ENCODE measurements at places on chromosomes 6 and 20.

GRCh38 chr20:3646651-3647050 lies 16.5 kb downstream of the GFRA4 start:
- no peak for DNase-seq

- DNase-seq, result no peak
Measured at GRCh38 chr6:147820520-147820919, 312.0 kb downstream of the SAMD5 start.

DNA sequence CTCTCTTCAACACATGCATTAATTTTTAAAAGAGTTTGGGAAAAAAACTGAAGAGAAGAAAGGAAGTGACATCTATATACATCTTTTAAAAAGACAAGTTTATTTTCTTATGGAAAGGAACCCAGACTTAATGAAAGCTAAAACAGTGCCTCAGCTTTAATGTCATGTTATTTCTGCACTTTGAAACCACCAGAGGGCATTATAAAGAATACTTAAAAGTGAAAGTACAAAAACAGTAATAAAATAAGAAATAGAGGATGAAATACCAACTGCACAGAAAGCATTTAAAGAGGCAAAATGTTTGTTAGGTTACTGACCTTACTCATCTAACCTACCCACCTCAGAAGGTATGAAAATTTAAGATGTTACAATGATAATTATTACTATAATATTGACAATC lies 98.8 kb downstream of the HUS1B start:
- no peak for DNase-seq

DNA sequence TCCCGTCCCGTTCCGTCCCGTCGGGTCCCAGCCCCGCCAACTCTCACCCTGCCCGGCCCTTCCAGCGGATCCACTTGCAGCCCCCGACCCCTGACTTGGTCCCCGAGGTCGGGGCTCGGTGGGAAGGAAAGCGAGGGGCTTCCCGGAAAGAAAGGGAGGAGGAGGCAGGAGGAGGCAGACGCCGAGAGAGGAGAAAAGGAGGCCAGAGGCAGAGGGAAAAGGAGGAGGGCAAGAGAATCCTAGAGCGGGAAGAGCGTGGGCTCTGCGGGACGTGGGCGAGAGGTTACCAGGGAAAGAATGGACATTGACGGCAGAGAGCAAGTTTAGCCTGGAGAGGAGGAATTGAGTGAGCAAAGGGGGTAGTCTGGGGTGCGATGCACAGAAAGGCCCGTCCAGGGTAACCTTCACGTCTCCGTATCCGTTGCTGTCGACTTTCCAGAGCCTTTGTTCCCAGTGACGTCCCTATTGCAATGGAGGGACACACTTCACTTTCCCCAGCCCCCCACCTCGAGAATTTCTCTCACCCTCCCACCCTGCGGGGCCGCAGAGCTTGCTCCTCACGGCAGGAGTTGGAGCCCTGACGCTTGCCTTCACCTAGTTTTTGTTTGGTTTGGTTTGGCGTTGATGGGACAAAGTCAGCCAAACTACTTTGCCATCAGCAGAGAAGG lies 477 bp upstream of the MOXD1 start:
- DNase-seq, result no peak

DNA sequence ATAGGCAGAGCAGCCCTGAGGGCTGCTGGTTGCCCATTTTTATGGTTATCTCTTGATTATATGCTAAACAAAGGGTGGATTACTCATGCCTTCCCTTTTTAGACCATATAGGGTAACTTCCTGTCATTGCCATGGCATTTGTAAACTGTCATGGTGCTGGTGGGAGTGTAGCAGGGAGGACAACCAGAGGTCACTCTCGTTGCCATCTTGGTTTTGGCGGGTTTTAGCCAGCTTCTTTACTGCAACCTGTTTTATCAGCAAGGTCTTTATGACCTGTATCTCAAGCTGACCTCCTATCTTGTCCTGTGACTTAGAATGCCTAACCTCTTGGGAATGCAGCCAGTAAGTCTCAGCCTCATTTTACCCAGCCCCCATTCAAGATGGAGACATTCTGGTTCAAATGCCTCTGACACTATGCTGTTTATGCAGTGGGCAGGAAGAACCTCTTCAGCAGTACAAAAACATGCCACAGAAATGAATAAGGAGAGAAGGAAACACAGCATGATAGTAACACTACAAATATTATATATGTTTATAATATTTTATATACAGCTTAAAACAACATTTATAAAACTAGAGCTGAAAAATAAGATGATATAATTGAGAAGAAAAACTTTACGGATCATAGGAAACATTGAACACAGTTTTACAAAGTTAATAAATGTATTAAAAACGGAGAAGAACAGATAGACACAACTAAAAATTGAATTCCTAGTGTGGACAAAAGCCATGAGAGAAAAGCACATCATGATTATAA lies 58.9 kb upstream of the SAMD5 start:
- DNase-seq, result no peak

DNA sequence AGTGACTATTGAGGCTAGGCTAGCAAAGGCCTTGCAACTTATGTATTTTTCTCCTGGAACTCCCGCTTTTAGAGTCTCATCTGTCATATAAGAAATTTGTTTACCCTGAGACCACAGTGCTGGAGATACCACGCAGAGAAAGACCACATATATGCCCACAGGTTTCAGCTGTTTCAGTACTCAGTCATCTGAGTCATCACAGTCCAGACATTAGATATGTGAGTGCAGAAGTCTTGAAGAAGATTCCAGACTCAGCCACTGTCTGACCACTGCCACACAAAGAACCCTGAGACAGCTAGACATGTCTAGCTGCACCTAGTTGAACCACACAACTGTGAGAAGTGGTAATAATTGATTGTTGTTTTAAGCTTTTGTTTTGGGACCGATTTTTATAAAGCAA lies 648.3 kb downstream of the EPM2A start:
- peak; percentile 4 for DNase-seq

DNA sequence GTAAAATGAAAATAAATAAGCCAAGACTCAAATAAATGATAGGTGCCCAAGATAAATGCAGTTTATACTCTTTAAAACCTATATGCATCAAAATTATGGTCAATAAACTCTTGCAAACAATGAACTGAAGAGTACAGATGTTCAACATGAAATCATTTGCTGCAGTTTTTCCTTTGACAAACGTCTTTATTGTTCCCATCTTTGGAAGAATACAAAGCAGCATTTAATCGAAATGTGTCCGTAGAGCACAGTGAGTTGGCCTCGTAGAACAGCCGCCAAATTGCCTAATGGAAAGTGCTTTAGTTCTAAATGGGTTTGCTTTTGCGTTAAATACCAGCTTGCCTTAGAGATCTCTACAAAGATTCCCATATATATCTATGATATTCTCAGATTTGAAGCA lies 447.4 kb downstream of the PKHD1 start:
- DNase-seq, result no peak

- DNase-seq, result no peak
Measured at GRCh38 chr6:88377976-88378568, 211.9 kb upstream of the CNR1 start.

DNA sequence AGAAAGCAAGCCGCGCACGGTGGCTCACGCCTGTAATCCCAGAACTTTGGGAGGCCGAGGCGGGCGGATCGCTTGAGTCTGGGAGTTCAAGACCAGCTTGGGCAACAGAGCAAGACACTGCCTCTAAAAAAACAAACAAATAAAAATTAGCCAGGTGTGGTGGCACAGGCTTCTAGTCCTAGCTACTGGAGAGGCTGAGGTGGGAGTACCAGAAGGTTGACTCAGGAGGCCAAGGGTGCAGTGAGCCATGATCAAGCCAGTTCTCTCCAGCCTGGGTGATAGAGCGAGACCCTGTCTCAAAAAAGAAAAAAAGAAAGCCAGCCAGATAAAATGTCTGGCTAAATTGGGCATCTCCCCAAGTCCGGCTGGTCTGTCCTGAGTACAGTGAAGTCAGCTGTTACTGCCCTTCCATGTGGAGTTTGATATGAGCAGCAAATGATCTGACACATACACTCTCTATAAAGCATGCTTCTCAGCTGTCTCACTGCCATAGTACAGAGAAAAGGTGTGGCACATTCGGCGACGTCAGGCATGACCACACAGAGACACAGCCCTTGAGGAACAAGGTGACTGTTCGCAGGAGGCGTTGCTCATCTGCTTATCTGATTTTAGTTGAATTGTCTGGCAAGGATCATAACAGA lies 13.0 kb downstream of the CD83 start:
- DNase-seq, result no peak

- no peak for DNase-seq
Measured at GRCh38 chr6:9766240-9766915, 648.5 kb downstream of the TFAP2A start.

DNA sequence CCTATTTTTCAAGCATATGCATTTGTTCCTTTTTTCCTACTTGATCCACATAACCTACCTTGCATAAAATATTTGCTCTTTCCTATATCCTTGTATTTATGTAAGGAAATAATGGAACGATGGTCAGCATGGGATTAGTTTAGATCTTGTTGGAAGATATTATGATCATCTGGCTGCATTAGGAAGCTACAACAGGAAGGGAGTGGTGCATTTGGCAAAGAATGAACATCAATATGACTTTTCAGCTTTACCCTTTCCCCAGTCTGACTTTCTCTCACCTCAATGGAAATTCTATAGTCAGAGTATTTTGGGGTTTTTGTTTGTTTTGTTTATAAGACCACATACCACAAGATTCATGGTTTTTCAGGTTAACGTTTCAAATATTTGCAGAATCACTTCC lies 66.0 kb downstream of the HS3ST5 start:
- no peak for DNase-seq

GRCh38 chr6:15708231-15708630 lies 45.4 kb upstream of the DTNBP1 start:
- DNase-seq, result no peak

- DNase-seq, result peak; percentile 31
Measured at GRCh38 chr6:10411971-10412460, 2.9 kb downstream of the TFAP2A start.

GRCh38 chr6:10451828-10452509 lies 37.1 kb upstream of the TFAP2A start:
- DNase-seq, result no peak

DNA sequence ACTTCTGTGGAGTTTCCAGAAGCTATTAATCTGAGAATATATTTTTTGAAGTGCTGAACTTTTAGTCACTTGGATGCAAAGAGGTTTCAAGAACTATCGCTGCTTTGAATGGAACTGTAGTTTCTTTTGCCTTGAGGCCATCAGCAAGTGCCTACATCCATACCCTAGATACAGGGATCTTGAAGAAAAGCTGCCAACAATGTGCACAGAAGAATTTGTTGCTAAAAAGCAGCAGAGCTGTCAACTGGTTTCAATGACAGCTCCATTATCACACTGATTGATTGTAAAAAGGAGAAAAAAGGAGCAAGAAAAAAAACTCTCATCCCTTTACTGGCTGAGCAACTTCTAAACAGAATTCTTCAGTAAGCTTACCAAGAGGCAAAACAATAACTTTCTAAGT lies 251.0 kb upstream of the NRSN1 start:
- DNase-seq, result no peak

DNA sequence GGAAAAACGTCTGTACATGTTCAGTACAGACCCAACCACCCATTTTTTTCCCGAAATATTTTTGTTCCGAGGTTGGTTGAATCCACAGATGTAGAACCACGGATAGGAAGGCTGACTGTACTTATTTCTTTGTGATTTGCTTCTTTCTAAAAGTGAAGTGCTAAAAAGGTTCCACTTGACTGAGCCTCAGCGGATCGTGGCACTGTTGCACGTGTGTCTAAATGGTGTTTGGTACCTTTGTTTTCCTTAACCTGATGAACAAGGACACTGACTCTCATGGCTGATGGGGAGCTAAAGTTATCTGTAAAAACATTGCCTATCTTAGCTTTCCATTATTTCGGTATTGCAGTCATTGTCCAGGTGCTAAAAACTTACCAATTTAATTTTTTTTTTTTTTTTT lies 6.2 kb downstream of the BPHL start:
- no peak for DNase-seq
